ENCODE measurements at places on chromosomes 6 and 20.

DNA sequence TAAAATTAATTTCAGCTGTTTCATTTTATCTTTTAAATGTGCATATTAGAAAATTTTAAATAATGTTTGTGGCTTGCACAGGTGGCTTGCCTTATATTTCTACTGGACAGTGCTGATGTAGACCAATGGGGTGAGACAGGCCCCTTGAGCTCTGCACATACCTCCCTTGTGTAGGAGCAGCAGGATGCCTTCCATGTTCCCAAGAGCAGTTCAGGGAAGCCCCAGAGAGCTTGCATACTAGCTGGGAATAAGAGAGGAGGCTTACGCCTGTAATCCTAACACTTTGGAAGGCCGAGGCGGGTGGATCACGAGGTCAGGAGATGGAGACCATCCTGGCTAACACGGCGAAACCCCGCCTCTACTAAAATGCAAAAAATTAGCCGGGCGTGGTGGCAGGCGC is 61.4 kb downstream of the RFPL4B start:
- DNase-seq, result no peak

DNA sequence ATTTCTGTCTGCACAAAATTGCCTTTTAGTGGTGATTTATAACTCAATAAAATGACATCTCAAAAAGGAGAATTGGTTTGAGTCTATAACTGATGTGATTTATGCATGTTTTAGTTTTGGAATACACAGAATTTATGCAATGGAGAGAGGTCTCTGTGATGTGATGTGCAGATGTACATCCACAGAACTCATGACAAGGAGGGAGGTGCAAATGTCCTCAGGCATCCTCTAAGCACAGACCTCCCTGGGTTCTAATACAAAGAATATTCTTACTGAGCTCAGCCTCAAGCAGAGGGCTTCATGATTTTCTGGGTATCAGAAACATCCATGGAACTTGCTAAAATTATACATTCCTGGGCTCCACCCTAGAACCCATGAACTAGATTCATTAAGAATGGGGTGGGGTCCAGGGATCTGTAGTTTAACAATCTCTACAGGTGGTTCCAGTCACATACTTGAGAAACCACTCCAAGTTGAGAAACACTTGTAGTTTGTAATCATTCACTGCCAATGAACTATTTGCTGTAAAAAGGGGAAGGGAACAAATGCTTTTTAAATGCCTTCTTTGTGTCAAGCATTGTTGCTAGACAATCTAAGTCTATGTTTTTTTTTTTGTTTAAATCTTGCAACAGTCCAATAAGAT is 60.2 kb upstream of the NEDD9 start:
- no peak for DNase-seq

DNA sequence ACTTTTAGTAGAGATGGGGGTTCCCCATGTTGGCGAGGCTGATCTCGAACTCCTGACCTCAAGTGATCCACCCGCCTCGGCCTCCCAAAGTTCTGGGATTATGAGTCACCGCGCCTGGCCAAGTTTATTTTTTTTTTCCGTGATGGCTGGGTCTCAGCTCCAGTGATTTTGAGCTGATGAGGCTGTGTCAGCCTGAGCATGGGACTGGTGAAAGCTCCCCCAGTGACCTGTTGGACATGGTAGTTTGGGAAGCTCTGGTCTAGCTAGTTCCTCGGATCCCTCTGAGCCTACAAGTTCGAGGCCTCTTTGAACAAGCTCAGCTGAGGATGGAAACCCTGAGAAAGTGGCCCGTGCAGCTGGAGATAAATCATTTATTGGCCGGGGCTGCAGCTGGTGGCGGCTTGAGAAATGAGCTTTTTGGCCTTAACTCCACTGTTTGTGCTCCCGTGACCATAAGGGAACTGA is 126.8 kb downstream of the SNX5 start:
- peak; percentile 81 for DNase-seq

GRCh38 chr6:157684620-157685299 is 138.3 kb upstream of the SNX9 start:
- DNase-seq, result no peak

DNA sequence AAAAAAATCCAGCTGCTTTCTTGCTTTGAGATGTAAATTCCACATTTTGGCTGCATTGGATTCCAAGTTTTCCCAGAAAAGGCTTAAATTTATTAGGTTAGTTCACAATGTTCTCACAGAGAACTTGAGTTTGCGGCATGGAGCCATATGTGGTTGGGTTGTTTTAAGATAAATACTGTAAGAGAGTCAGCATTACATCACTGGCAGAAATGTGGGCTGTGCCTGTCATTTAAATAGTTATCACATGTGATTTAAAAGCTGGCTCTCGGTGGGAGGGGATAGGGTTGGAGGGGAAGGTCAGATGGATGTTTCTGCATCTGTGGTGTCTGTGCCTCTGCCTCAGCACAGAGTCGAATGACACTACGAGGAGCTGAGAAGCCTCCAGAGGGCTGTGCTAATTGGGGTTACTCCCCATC is 73.8 kb upstream of the SCP2D1 start:
- DNase-seq, result peak; percentile 49
